NCI-H748 treated with DMSO at 0.1 percent for 48 hours (cell line): ENCODE measurements at places on chromosomes 12 and 14.

DNA sequence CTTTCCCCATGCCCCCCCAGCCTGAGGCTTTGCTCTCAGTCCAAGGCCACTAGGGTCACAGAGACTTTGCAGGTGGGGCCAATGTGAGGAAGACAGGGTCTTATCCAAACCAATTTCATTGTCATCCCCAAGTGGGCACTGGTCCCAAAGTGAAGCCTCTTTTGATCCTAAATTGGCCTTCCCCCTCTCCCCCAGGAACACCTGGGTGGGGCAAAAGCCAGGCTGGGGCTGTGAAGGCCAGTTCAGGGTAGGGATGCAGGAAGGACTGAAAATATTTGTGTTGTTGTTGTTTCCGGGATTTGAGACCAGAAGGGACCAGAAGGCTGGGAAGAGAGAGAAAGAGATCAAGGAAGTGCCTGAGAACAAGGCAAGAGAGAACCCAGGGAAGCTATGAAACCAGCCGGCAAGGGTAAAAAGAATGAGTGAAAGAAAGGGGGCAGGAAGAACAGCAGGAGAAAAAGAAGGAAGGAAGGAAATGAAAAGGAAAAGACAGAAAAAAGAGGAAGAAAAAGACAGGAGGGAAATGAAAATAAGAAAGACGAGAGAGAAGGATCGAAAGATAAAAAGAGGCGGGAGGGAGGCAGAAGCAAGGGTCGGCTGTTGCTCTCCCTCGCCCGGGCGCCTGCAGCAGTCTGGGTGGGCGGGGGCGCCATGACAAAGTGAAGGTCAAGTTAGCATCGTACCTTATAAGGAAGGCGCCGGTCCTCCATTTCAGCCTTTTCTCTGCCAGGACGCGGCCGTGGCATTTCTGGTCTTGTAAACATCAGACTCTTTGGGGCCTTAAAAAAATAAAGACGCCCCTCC is 7.4 kb upstream of the HOXC11 start:
- DNase-seq = no peak

DNA sequence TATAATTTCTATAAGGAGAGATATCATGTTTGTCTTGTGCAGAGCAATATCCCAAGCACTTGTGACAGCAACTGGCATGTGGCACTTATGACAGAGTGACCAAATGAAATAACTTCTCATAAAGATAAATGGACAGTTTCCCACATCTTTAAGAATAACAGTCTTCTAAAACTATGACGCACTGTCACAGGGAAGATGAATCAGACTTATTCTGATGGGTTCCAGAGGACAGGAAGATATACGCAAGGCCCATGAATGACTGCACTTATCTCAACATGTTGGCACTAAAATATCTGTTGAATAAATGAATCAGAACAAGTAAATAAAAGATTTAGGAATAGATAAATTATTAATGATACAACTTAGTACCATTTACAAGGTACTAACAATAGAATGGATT is 465.8 kb upstream of the SYT1 start:
- DNase-seq = no peak

GRCh38 chr12:120670667-120671066 is 16.3 kb upstream of the MLEC start:
- no peak for DNase-seq

DNA sequence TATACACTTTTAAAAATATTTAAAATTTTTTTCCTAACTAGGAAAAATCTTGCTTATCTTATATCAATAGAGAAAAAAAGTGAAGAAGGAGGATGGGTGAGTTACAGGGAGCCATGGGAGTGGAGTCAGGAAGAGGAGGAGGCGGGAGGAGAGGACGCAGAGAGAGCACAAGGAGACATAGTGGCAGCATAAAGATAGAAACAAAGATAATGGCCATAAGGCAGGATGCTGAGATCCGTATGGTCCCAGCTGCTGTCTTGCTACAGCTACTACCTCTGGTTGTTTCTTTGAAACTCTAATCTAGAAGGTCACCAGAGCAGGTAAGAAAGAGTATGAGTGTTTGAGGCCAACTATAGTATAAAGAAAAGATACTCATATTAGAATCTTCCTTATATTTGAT is 2.6 kb upstream of the SOX5 start:
- no peak for DNase-seq

- no peak for DNase-seq
These were observed 48.5 kb upstream of the SLC2A13 start for GRCh38 chr12:40154381-40154780.

GRCh38 chr12:2334271-2334670 is 281.5 kb downstream of the CACNA1C start:
- DNase-seq = no peak

DNA sequence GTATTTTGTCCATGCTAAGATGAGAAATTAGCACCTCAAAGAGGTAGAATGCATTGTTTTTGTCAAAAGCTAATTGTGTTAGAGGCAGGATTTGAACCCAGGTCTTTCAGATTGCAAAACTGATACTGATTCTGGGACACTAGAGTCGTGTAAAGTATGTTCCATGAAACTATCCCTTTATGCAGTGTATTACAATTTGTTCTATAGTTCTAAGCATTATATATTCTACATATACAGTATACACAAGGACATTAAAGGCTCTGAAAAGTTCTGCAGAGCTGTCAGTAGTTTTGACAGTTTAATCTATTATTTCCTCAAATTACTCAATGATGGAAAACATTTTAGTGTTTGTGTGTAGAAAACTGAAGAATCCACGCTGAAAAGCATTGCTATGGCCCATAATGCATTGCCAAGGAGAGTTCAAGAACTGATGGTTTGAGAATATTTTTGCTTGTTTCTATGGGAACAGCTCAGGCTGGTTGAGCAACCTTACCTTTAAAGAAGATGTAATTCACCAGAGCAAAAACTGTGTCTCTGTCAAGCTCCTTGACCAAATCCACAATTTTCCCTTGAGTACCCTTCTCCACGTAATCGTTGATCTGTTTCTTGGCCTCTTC is 6.2 kb downstream of the SERPINA1 start:
- no peak for DNase-seq

DNA sequence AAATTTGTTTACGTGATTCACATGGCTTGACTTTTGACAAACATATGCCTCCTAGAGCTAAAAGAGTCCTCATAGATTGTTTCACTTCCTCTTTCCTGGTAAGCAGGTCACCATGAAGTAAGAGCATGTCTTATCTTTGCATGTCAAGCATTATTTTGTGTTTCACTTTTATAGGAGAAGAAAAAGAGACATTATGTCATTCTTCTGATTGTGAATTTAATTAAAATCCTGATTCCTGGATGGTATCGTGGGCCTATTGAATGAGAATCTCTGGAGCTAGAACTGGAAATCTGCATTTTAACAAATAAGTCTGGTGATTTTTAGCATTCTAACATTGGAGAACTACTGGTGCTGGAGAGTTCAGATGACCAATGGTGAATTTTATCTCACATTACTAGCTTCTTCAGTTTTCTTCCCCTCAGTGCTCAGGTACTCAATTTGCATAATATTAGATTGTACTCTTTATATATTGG is 218.6 kb upstream of the ATP2B1 start:
- no peak for DNase-seq
